ENCODE measurements at places on chromosomes 12 and 14. TPM values are rescaled to one million over a fixed set of nuclear protein-coding genes. Genes with fewer than 3 reads are reported as not detected.

CLEC14A gene
- total RNA-seq = 22.2 TPM

ARHGDIB gene
- total RNA-seq = 223 TPM

PLEKHD1 gene
- 0.49 TPM for total RNA-seq

GNG2 gene
- 8.7 TPM for total RNA-seq

FBXO33 gene
- total RNA-seq = 26.2 TPM

ARF6 gene
- 67.2 TPM for total RNA-seq

SLC25A21 gene
- 1.2 TPM for total RNA-seq

NR1H4 gene
- total RNA-seq = 1.9 TPM

PLEKHH1 gene
- 3.8 TPM for total RNA-seq

ENDOU gene
- 0.49 TPM for total RNA-seq

BORCS5 gene
- 20.6 TPM for total RNA-seq

GRCh38 chr12:6647083-6647604 lies at the start of gene ACRBP:
Gene ACRBP, minus strand, starts transcription at chr12:6647432. Its CDS starts 66 bp downstream, at chr12:6647366.
- peak within 1 kb of the TSS; percentile 74 for H3K4me3 ChIP-seq
- no peak within 1 kb of the TSS for H3K27ac ChIP-seq
- peaks cover 7% of the 10 kb centered on the region for H3K4me1 ChIP-seq
- H3K36me3 ChIP-seq = peaks cover 27% of the 10 kb centered on the region
- DNase-seq = no peak

- H3K4me1 ChIP-seq = peaks cover 17% of the 10 kb centered on the region
- DNase-seq = no peak
- H3K27ac ChIP-seq = peak overlapping the region; percentile 85
Measured at GRCh38 chr14:89264196-89264800, 152.7 kb downstream of the FOXN3 start.

GRCh38 chr12:27101290-27101689 lies 18.9 kb upstream of the C12orf71 start:
- no peak overlapping the region for H3K27ac ChIP-seq
- no peaks in the 10 kb centered on the region for H3K27me3 ChIP-seq
- H3K36me3 ChIP-seq = no peaks in the 10 kb centered on the region
- DNase-seq = no peak
- peaks cover 7% of the 10 kb centered on the region for H3K4me1 ChIP-seq

GRCh38 chr14:30573226-30573814 lies 14.4 kb downstream of the G2E3 start:
- no peaks in the 10 kb centered on the region for H3K27me3 ChIP-seq
- no peaks in the 10 kb centered on the region for H3K36me3 ChIP-seq
- peaks cover 13% of the 10 kb centered on the region for H3K4me1 ChIP-seq
- no peak for DNase-seq
- no peak overlapping the region for H3K27ac ChIP-seq

DNA sequence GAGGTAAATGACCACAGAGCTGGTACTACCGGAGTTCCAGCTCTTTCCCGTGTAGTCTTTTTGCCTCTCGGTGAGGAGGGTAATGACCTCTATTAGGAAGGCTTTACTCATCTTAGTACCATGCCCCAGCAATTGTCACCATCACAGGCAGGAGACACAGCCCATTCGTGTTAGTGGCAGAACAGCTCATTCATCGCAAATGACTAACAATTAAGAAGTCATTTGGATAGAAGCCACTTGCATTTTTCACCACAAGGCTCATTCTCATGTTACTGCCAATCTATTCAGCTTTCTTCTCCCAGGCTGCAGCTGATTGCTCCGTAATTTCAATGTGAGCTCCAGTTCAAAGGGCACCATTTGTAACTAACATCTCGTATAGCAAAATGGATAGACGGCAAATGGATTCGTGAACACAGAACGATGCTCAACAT lies 718.8 kb upstream of the TMEM132C start:
- H3K4me3 ChIP-seq = no peak overlapping the region
- no peaks in the 10 kb centered on the region for H3K27me3 ChIP-seq
- H3K36me3 ChIP-seq = no peaks in the 10 kb centered on the region
- H3K27ac ChIP-seq = no peak overlapping the region

- H3K4me3 ChIP-seq = no peak overlapping the region
- DNase-seq = peak; percentile 56
- no peaks in the 10 kb centered on the region for H3K36me3 ChIP-seq
- H3K27me3 ChIP-seq = no peaks in the 10 kb centered on the region
- peaks cover 13% of the 10 kb centered on the region for H3K4me1 ChIP-seq
Measured at GRCh38 chr12:105748806-105749600, 389.8 kb downstream of the NUAK1 start.

DNA sequence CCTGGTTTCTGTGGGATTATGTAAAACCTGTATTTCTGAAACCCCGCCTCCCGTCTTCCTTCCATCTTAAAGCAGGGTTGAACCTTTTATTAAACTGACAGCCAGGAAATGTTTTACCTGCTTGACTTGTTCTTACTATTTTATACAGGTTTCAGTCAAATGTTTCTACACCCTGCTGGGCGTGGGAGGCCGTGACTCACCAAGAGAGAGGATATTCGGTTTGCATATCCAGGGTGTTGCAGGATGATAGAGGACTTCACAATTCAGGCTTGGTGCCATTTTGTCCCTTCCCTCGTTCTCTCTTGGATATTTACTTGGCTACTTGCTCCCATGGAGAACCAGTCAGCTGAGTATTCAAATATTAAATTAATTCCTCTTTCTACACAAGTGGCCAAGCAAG lies 69.7 kb downstream of the ARF6 start:
- H3K4me1 ChIP-seq = no peaks in the 10 kb centered on the region
- DNase-seq = no peak
- H3K36me3 ChIP-seq = no peaks in the 10 kb centered on the region
- H3K4me3 ChIP-seq = no peak overlapping the region
- no peak overlapping the region for H3K27ac ChIP-seq

DNA sequence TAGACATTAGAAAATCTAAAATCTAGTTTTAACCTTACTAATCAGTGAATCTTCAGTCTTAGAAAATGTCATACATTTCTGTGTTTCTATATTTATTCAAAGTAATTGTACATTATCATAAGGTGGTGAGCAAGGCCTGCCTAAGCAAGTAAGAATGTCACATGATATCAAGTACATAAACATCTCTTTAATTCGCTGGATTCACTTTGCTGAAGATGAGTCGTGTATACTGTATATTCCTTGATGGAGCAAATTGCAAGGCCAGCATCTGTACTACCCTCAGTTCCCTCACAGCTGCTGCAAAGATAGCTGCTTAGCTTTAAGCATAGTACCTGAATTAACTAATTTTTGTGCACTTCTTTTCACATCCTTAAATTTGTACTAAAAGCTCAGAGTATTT lies 8.5 kb upstream of the AK7 start:
- peaks cover 3% of the 10 kb centered on the region for H3K36me3 ChIP-seq
- no peak overlapping the region for H3K4me3 ChIP-seq
- H3K27ac ChIP-seq = no peak overlapping the region
- no peak for DNase-seq
- no peaks in the 10 kb centered on the region for H3K4me1 ChIP-seq
- H3K27me3 ChIP-seq = no peaks in the 10 kb centered on the region

- DNase-seq = no peak
- no peaks in the 10 kb centered on the region for H3K27me3 ChIP-seq
- H3K36me3 ChIP-seq = no peaks in the 10 kb centered on the region
- H3K4me1 ChIP-seq = no peaks in the 10 kb centered on the region
- no peak overlapping the region for H3K4me3 ChIP-seq
- H3K27ac ChIP-seq = no peak overlapping the region
Measured at GRCh38 chr14:72755766-72756165, 138.1 kb downstream of the DPF3 start.

GRCh38 chr14:61663312-61663979 lies 31.9 kb upstream of the HIF1A start:
- peak overlapping the region; percentile 26 for H3K27ac ChIP-seq
- no peaks in the 10 kb centered on the region for H3K27me3 ChIP-seq
- no peak for DNase-seq
- H3K36me3 ChIP-seq = no peaks in the 10 kb centered on the region

DNA sequence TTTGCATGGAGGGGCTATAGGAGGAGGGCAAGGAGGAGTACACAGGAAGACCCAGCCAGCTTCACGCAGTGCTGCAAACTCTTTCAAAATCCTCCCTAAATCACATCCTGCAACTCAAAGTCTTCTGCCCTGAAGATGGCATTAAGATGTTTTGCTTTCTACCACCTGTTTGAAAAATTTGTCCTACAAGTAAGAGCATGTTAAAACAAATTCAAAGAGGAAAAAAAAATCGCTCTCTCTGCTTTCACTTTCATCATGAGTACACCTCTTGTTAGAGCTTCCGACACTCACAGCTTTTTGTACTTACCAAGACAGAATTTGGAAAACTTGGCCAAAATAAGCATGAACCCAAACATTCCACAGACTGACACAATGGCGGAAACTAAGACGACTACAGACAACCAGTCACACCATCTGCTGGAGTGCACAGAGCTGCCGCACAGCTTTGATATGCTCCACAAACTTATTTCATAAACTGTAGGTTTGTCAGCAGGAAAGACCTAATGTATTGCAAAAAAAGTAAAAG lies 21.3 kb downstream of the GCH1 start:
- H3K27ac ChIP-seq = peak overlapping the region; percentile 69
- DNase-seq = no peak
- H3K4me3 ChIP-seq = peak overlapping the region; percentile 74
- no peaks in the 10 kb centered on the region for H3K36me3 ChIP-seq
- no peaks in the 10 kb centered on the region for H3K27me3 ChIP-seq
- H3K4me1 ChIP-seq = peaks cover 12% of the 10 kb centered on the region

- no peaks in the 10 kb centered on the region for H3K36me3 ChIP-seq
- no peak for DNase-seq
- no peak overlapping the region for H3K4me3 ChIP-seq
- no peaks in the 10 kb centered on the region for H3K27me3 ChIP-seq
Measured at GRCh38 chr12:131087302-131087818, 133.7 kb downstream of the ADGRD1 start.

GRCh38 chr12:110037315-110037714 lies 11.0 kb downstream of the C12orf76 start:
- H3K27ac ChIP-seq = no peak overlapping the region
- DNase-seq = no peak
- peaks cover 7% of the 10 kb centered on the region for H3K4me1 ChIP-seq
- no peak overlapping the region for H3K4me3 ChIP-seq

DNA sequence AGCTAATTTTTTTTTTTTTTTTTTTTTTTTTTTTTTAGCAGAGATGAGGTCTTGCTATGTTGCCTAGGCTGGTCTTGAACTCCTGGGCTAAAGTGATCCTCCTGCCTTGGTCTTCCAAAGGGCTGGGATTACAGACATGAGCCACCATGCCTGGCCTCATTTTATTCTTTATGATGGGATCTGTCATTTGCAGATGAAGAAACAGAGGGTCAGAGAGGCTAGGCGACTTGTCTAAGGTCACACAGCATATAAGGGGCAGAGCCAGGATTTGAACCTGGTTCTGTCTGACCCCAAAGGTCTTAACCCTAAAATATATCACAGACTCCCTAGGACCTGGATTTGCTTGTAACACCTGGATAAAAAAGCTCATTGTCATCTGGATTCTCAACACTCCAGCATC lies 282.6 kb downstream of the KSR2 start:
- no peak overlapping the region for H3K27ac ChIP-seq
- H3K4me3 ChIP-seq = no peak overlapping the region
- no peaks in the 10 kb centered on the region for H3K27me3 ChIP-seq
- no peak for DNase-seq

DNA sequence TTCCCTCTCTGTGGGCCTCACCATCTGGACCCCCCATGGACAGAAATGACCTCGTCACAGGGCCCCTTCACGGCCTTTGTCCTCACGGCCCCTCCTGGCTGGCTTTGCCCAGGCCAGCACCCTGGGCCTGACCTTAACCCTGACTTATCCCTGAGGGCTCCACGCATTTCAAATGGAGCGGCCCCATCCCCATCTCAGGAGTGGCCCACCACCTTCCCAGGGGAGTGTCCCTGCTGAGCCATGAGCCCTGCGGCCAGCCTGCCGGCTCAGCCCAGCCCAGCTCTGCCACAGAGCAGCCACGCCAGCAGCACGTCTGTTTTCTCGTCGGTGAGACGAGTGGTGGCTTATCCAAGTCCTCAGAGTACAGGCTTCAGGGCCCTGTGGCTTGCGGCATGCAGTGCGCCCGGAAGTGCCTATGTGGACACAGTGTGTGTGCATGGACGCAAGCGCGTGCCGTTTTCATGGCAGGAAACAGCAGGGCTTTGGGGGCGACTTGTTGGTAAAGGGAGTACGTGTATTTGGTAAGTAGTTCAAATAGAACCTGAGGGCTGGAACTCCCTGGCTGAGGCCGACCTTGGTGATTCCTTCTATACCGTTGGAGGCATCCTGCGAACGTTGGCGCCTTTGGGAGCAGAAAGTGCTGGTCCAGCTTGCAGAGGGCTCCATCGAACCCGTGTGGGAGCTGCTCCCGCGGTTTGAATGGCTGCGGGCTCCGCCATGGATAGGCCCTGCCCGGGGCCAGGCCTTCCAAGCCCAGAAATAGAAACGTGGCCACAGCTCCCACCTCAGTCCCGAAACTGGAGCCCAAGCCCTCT lies 52.1 kb downstream of the LRCOL1 start:
- H3K27me3 ChIP-seq = no peaks in the 10 kb centered on the region
- peaks cover 22% of the 10 kb centered on the region for H3K4me1 ChIP-seq
- DNase-seq = no peak
- H3K27ac ChIP-seq = no peak overlapping the region

Measured in thoracic aorta (tissue), 2 donors.